ENCODE measurements at places on chromosomes 11 and 22.

- DNase-seq = no peak
Observed at GRCh38 chr22:24725736-24726135, 48.8 kb downstream of the PIWIL3 start.

DNA sequence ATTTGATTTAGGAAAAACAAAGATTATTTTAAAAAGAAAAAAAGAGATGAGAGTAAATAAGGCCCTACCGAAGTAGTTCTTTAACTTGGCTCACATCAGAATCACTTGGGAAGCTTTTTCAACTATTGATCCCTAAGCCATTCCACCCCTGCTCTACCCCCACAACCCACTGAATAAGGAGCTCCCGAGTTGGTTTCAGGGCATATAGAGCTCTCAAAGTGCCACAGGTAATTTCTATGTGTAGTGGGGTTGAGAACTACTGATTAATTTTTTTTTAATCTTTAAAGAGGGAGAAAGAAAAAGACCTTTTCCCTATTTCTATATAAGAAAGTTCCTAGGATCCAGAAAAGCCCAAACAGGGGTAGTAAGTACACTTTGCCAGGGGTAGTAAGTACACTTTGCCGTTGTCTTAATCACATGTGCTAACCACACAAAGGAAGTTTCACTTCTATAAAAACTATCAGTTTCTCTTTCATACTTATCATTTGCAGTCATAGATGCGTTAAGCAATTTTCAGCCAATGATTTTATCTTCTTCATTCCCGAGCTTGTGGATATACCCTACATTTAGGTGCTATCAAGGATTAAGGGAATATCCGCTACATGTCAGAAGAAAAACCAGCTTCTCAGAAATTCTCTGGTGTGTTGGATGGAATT lies 108.4 kb upstream of the ZC3H12C start:
- no peak for DNase-seq

- DNase-seq = no peak
Observed at GRCh38 chr11:110564676-110565356, 135.1 kb downstream of the FDX1 start.

DNA sequence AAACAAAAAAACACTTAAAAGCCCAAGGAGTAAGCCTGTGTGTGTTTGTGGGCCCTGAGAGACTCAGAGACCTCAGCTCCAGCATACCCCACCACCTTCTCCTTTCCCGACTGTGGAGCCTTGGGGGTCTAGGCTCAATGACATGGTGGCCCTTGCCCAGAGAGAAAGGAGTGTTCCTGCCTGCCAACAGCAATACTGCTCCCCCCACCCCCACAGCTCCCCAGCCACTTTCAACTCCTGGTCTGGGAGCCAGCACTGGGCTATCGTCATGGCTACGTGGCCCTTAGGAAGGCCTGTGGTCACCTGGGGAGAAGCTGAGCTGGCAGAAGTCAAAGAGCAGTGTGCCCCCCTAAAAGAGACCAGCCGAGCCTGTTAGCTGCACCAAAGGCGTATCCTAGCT lies 2.6 kb downstream of the PPP1R14B start:
- DNase-seq = no peak

DNA sequence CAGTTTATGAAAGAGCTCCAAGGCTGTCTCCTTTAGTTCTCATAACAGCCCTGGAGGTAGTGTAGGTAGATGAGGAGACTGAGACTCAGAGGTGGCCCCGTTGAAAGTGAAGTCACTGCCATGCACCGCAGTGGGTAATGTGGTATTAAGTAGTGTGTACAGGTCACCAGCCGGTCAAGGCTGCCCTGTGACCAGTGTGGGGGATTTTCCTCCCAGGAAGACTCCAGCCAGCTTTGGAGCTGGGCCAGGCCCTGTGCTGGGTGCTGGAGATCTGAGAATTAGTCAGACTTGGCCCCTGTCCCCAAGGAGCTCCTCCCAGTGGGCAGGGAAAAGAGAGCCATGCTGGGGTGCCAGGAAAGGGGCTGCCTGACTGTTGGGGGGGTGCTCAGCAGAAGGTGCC lies 5.3 kb downstream of the OMP start:
- no peak for DNase-seq

GRCh38 chr22:20128902-20129746 lies 2.5 kb upstream of the ZDHHC8 start:
- no peak for DNase-seq
